ENCODE measurements at places on chromosomes 2 and 18.

DNA sequence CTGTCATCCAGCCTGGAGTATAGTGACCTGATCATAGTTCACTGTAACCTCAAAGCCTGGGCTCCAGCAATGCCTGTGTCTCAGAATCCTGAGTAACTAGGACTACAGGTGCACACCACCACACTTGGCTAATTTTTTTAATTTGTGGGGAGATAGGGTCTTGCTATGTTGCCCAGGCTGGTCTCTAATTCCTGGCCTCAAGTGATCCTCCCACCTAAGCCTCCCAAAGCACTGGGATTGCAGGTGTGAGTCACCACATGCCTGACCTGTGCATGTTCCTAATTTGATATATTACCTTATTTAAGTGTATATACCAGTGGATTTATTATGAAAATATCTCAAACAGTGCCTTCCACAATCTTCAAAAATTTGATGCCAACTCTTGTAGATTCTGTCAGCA is 123.6 kb upstream of the XIRP2 start:
- no peak overlapping the region for H3K27ac ChIP-seq
- H3K27me3 ChIP-seq: no peaks in the 10 kb centered on the region
- H3K4me1 ChIP-seq: no peaks in the 10 kb centered on the region
- no peak overlapping the region for H3K4me3 ChIP-seq

GRCh38 chr2:132715386-132716351 is 45.7 kb upstream of the LYPD1 start:
- H3K27me3 ChIP-seq: no peaks in the 10 kb centered on the region

GRCh38 chr2:177044671-177045070 is 167.9 kb upstream of the HNRNPA3 start:
- no peaks in the 10 kb centered on the region for H3K36me3 ChIP-seq
- H3K27ac ChIP-seq: no peak overlapping the region
- no peak overlapping the region for H3K4me3 ChIP-seq
- peaks cover 13% of the 10 kb centered on the region for H3K27me3 ChIP-seq

DNA sequence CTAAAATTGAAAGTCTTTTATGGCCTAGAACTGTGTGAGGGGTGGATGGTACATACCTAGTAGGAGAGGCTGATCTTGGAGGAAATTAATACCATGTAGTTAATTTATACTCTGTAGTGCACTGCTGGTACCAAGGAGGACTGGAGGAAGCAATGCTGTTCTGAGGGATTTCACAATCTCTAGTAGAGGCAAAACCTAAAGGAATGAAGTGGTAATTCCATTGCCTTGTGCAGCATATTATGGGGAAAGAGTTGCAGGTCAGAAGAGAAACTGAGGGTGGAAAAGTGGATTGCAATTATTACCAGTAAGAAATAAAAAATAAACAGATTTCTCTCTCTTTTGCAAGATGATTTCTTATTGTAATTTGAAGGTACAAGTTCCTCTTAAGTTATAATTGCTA is 2.2 kb downstream of the ABI2 start:
- H3K4me3 ChIP-seq: no peak overlapping the region
- no peak overlapping the region for H3K27ac ChIP-seq
- DNase-seq: no peak
- H3K36me3 ChIP-seq: peaks cover 5% of the 10 kb centered on the region

DNA sequence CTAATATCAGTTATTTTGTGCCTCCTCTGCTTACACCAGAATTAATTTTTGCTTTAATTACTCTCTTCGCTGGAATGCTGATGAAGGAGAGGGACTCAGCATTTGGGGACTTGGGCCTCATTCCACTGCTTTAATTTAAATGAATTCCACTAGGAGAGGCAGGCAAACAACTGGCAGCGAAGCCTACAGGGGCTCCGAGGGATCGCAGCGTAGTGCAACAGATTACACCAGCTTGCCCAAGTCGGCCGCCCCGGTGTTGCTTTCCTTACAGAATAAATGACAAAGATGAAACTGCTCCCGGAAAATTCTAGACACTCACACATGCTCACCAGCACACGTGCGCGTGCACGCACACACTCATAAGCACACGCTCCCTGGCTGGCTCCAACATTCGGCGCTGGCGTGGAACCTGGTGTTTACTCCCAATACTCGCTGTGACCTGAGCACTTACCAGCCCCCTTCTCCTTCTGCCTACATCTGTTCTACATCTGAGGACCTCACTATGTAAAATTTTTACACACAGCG is 175.4 kb downstream of the ZNF521 start:
- H3K27me3 ChIP-seq: peaks cover 3% of the 10 kb centered on the region
- H3K4me3 ChIP-seq: no peak overlapping the region
- no peak overlapping the region for H3K27ac ChIP-seq
- no peaks in the 10 kb centered on the region for H3K36me3 ChIP-seq

GRCh38 chr2:189549449-189549832 is 31.1 kb downstream of the SLC40A1 start:
- DNase-seq: no peak
- H3K36me3 ChIP-seq: no peaks in the 10 kb centered on the region
- no peaks in the 10 kb centered on the region for H3K4me1 ChIP-seq
- H3K27me3 ChIP-seq: no peaks in the 10 kb centered on the region

DNA sequence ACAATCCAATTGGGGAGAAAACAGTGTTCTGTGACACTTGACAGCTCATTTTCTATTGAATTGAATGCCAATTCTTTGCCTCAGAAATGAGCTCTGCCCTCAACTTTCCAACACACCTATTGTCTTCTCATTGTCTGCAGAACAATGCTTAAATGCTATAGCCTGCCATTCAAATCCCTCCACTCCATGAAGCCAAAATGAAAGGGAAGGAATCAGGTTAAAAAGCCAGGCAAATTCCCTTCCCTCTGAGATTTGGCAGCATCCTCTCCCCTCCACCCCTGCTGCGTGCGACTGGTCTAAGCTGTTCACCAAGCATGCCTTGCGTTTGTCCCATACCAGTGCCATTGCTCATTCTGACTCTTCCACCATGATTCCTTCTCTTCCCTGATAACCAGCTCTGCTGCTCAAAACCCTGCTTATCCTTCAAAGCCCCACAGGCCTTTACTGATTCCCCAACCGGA is 32.4 kb upstream of the TMEM131 start:
- H3K4me3 ChIP-seq: no peak overlapping the region
- H3K27ac ChIP-seq: no peak overlapping the region
- H3K27me3 ChIP-seq: peaks cover 12% of the 10 kb centered on the region
- H3K36me3 ChIP-seq: no peaks in the 10 kb centered on the region

GRCh38 chr2:120825370-120826259 is 89.9 kb downstream of the GLI2 start:
- H3K4me1 ChIP-seq: no peaks in the 10 kb centered on the region
- no peak overlapping the region for H3K4me3 ChIP-seq
- no peak overlapping the region for H3K27ac ChIP-seq
- DNase-seq: peak; percentile 10
- no peaks in the 10 kb centered on the region for H3K27me3 ChIP-seq
- no peaks in the 10 kb centered on the region for H3K36me3 ChIP-seq

DNA sequence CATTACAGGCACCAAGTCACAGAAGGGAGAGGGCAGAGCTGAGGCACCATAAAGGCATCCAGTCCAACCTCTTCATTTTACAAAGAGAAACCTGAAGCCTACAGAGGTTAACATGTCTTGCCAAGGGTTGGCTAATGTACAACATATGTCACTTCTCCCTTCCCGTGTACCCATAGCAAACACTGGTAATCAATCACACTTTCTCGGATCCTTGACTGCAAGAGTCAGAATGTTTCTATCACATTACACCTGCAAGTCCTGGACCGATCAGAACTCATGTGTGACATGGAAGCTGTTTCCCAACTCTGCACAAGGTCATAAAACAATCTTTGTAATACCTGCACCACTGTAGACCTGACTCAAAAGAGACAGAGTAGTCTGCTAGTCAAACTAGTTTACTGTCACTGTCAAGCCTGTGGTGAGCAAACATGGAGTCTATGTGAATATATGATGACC is 6.0 kb downstream of the ANKRD44 start:
- peak overlapping the region; percentile 95 for H3K4me3 ChIP-seq
- peak overlapping the region; percentile 93 for H3K27ac ChIP-seq
- DNase-seq: no peak
- peaks cover 60% of the 10 kb centered on the region for H3K36me3 ChIP-seq
- peaks cover 82% of the 10 kb centered on the region for H3K4me1 ChIP-seq

DNA sequence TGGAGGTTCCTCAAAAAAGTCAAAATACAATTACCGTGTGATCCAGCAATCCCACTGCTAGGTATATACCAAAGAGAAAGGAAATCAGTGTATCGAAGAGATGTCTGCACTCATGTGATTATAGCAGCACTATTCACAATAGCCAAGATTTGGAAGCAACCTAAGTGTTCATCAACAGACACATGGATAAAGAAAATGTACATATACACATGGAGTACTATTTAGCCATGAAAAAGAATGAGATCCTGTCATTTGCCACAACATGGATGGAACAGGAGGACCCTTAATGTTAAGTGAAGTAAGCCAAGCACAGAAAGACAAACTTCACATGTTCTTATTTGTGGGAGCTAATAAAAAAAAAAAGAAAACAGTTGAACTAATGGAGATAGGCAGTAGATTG is 78.7 kb downstream of the DGKD start:
- H3K4me1 ChIP-seq: peaks cover 28% of the 10 kb centered on the region
- DNase-seq: no peak
- H3K36me3 ChIP-seq: peaks cover 54% of the 10 kb centered on the region

DNA sequence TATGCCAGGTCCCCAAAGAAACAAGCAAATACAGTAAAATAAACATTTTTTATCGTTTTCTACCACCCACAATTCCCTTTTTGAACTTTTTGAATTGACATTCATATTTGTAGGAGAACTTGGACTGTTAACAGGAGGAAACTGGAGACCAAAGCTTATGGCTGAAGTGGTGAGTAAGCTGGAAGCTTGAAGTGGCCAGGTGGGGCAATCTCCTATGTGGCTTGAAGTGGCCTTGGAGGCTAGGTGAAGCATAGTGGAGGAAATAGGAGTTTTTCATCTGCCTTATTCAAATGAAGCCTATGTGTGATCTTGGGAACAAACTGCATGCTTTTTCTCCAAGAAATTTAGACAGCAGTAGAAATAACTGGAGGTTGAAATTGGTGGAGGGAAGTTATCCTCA is 962.9 kb upstream of the FANCL start:
- no peaks in the 10 kb centered on the region for H3K27me3 ChIP-seq
- no peaks in the 10 kb centered on the region for H3K36me3 ChIP-seq
- H3K27ac ChIP-seq: no peak overlapping the region
- no peaks in the 10 kb centered on the region for H3K4me1 ChIP-seq

GRCh38 chr2:235766278-235766677 is 272.4 kb downstream of the AGAP1 start:
- H3K4me1 ChIP-seq: no peaks in the 10 kb centered on the region
- H3K27me3 ChIP-seq: no peaks in the 10 kb centered on the region

- H3K4me1 ChIP-seq: no peaks in the 10 kb centered on the region
- H3K27ac ChIP-seq: no peak overlapping the region
- no peaks in the 10 kb centered on the region for H3K36me3 ChIP-seq
- no peak for DNase-seq
- H3K27me3 ChIP-seq: no peaks in the 10 kb centered on the region
- H3K4me3 ChIP-seq: no peak overlapping the region
These were observed 594.0 kb downstream of the ERBB4 start for GRCh38 chr2:211944572-211944971.

GRCh38 chr18:35106013-35106844 is 65.0 kb downstream of the MAPRE2 start:
- no peaks in the 10 kb centered on the region for H3K27me3 ChIP-seq
- H3K4me1 ChIP-seq: peaks cover 7% of the 10 kb centered on the region
- peaks cover 36% of the 10 kb centered on the region for H3K36me3 ChIP-seq
- H3K4me3 ChIP-seq: no peak overlapping the region
- H3K27ac ChIP-seq: no peak overlapping the region

DNA sequence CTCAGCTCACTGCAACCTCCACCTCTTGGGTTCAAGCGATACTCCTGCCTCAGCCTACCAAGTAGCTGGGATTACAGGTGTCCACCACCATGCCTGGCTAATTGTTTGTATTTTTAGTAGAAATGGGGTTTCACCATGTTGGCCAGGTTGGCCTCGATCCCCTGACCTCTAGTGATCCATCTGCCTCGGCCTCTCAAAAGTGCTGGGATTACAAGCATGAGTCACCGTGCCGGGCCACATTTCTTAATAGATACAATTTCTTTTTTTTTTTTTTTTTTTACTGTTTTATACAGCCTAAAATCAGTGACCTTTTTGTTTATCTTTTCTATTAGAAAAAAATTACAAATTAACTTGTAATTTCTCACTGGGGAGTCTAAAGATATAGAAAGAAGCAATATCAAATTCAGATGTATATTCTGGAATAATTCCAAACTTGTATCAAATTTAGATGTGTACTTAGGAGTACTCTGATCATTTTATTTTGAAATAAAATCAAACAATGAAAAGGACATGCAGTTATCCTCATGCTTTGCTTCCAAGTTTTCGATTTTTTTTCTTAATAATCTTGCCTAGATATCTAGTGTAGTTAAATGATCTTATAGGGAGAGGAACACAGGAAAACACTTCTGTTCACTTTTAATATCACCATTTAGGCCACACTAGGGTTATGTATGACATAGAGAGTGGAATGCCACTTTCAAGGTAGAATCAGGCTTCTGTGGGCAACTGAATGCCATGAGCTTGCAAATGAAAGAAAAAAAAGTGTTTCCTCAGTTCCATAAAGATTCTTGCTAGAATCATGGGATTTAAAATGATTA is 1089.3 kb downstream of the SUCLG1 start:
- no peak overlapping the region for H3K27ac ChIP-seq
- no peaks in the 10 kb centered on the region for H3K4me1 ChIP-seq
- no peaks in the 10 kb centered on the region for H3K27me3 ChIP-seq
- H3K36me3 ChIP-seq: no peaks in the 10 kb centered on the region

DNA sequence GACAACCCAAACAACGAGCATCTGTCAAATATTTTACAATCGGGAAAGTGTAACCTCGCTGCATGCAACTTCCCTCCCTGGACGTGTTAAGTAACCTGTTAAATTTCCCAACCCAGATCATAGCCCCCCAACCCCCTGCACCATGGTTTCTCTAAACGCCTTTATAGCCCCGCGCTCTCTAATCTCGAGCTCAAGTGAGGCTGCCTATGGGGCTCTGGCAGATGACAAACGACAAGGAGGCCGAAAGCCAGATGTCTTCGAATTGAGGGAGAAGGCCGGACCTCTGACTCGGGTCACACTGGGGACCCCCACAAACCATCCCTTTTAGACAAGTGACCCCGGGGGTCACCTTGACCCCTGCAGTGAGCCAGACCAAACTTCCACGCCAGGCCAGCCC is 526 bp downstream of the COX7A2L start:
- H3K36me3 ChIP-seq: peaks cover 13% of the 10 kb centered on the region
- peaks cover 47% of the 10 kb centered on the region for H3K4me1 ChIP-seq
- H3K27ac ChIP-seq: peak overlapping the region; percentile 98
- H3K4me3 ChIP-seq: peak overlapping the region; percentile 84

- no peaks in the 10 kb centered on the region for H3K36me3 ChIP-seq
- no peaks in the 10 kb centered on the region for H3K4me1 ChIP-seq
- no peak overlapping the region for H3K4me3 ChIP-seq
These were observed 95.6 kb upstream of the ACVR1 start for GRCh38 chr2:157971702-157972101.
